ENCODE measurements at places on chromosomes 16 and 17.

DNA sequence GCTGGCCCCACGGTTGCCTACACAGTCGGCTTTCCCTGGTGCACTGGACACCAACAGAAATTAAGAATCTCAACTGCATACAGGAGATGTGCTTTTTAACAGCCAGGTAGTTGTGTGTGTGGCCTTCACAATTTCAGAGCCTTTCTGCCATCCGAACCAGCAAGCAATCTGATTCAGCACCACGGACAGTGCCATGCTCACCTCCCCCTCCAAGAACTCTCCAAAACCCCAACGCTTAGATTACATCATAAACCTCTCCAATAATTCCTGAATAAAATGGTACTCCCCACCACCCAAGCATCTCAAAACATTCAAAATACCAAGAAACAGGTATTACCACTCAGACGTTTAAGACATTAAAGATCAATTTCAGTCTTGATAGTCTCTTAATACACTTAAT lies 31.8 kb downstream of the USP7 start:
- peak; percentile 48 for DNase-seq

GRCh38 chr17:16980813-16981731 lies 9.2 kb upstream of the TNFRSF13B start:
- DNase-seq = no peak

DNA sequence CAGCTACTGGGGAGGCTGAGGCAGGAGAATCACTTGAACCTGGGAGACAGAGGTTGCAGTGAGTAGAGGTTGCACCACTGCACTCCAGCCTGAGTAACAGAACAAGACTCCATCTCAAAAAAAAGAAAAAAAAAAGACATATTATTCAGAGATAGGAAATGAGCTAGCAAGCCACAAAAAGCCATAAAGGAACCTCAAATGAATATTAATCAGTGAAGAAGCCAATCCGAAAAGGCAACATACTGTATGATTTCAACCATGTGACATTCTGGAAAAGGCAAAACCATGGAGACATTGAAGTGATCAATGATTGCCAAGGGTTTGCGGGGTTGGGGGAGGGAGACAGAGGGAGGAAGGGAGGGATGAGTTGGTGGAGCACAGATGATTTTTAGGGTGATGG lies 8.4 kb upstream of the EXOC7 start:
- DNase-seq = no peak

DNA sequence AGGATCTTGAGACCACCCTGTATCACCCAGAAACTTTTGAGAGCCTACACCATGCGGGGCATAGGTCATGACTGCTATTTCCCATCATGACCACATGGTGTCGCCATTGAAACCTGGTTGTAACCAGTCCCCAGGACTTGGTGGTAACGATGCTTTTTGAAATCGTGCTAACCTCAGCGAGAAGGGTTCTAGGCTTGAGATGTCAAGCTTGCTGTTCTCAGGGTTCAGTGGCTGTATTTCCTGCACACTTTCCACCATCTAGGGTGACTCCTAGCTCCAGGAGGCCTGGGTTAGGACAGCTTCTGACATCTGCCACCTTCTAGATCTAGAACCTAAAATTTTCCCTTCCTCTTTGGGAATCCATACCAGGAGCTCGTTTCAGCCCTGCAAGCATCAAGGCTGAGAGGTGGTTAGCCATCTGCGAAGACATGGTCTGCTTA lies 13.0 kb upstream of the SPNS3 start:
- peak; percentile 84 for DNase-seq

DNA sequence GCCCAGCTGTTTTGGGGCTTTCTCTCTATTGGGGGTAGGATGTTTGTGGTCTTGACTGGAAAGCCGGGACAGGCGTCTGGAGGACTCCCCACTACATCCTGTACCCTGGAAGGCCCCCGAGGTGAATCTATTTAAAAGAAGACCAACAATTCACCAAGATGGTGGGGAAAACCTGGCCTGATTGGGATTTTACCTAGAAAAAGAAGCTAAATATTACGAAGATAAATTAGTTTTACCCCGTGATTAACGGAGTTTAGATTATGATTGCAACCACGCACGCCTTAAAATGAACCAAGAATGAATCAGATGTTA lies 779 bp upstream of the CCDC102A start:
- no peak for DNase-seq

- DNase-seq = no peak
Observed at GRCh38 chr16:54405478-54405877, 118.9 kb upstream of the IRX3 start.

GRCh38 chr17:20944014-20944865 lies 98.6 kb downstream of the USP22 start:
- DNase-seq = peak; percentile 32

- no peak for DNase-seq
Observed at GRCh38 chr16:17038415-17038814, 432.3 kb downstream of the XYLT1 start.

- no peak for DNase-seq
Observed at GRCh38 chr16:69298261-69298660, 12.9 kb upstream of the VPS4A start.

- peak; percentile 63 for DNase-seq
Observed at GRCh38 chr17:3447625-3448024, 14.0 kb upstream of the OR1E2 start.

GRCh38 chr16:82011199-82011641 lies at the start of gene SDR42E1:
Gene SDR42E1 (minus strand): TSS chr16:82011470. CDS start chr16:82000858, 10,612 bp downstream.
- no peak for DNase-seq

- DNase-seq = no peak
Observed at GRCh38 chr16:12833926-12834325, 30.2 kb upstream of the CPPED1 start.

DNA sequence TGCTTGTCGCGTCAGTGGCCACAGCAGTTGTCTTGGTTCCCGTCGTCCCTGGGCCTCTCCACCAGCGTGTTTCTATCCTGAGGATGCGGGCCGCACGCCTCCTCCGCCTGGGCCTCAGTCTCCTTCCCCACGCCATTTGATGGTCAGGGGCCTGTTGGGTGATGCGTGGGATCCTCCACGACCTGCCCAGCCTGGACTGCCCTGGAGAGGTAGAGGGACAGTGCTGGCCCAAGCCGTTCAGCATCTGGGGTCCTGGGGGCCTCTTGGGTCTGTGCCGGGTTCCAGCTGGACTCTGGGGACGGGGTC lies 20.3 kb downstream of the GSE1 start:
- DNase-seq = no peak

DNA sequence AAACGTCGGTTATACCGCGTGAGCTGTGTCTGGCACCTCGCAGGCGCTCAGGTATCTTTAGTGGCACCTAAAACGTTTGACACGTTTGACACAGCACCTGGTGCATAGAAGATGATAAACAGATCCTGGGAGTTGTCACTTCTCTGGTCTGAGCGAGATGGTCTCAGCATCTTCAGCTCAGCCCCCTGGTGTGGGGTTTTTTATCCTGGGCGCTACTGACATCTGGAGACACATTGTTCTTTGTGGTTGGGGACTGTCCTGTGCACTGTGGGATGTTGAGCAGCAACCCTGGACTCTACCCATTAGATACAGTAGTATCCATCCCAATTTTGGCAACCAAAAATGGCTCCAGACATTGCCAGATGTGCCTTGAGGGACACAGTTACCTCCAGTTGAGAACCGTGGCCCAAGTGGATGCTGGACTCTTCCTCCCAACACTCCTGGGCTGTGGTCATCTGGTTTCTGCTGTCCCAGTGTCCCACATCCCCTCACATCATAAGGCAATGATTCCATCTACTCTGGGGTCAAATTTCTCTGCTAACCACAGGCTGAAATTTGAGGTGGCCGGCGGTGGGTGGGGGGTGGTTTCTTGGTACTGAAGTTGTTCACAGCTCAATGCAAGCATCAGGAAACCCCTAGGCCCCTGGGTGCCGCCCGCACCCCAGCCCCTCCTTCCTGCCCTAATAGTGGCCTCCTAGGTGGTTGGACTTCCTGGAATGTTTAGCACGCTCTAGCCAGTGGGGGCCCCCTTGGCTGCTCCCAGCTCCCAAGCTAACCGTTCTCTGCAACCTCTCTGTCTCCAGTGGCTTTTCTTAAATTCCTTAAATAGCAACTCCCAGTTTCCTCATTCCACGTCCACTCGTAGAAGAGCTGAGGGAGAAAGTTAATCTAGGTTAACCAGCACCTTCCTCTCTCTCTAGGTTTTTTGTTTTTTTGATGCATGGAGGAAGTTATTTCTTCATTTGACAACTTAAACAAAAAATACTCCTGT lies 124.8 kb downstream of the ABCC1 start:
- DNase-seq = peak; percentile 84

DNA sequence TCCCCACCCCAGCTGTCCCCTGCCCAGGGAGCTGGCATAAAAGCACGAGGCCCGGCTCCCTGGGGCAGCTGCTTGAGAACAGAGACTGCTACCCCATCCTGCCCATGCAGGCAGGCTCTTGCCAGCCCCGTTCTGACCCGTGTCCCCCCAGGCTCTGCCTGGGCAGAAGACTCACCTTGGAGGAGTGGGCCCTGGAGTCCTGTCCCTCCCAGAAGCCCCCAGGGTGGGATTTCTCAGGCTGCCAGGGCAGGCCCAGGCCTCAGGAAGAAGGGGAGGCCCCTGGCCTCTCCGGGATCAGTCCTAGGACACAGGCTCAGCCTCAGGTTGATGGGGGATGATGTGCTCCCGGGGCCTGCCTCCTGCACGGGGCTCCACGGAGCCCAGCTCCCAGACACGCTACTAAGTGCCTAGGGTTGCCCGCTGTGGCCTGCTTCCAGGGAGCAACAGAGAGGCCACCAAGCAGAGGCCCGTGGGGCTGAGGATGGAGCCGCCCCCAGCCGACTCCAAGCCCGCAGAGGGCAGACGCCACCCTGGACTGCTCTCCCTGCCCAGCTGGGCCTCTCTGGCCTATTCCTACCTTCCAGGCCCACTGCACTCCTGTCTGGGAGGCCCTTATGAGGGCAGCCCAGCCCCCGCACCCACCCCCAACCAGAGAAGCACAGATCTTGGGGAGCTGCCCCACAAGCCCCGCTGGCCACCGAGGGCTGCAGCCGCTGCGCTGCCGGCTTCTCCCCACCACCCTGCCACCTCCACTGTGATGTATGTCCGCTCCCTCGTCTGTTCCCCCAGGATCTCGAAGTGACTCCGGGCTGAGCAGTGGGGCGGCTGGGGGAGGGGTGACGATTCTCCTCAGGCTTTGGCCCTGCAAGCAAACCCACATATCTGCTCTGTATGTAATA lies 1.7 kb downstream of the NME3 start:
- DNase-seq = no peak

GRCh38 chr16:22008215-22009059 lies 526 bp downstream of the MOSMO start:
- DNase-seq = no peak

DNA sequence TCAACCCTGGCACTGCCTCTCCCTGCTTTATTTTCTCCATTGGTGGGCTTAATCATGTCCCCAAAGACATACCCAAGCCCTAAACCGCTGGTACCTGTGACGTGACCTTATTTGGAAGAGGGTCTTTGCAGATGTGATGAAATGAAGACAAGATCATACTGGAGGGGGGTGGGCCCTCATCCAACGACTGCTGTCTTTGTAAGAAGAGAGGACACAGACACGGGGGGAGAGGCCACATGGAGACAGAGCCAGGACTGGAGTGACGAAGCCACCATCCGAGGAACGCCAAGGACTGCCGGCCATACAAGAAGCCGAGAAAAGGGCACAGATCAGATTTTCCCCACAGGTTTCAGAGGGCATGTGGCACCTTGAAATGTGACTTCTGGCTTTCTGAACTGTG lies 62.5 kb downstream of the C16orf95 start:
- no peak for DNase-seq

DNA sequence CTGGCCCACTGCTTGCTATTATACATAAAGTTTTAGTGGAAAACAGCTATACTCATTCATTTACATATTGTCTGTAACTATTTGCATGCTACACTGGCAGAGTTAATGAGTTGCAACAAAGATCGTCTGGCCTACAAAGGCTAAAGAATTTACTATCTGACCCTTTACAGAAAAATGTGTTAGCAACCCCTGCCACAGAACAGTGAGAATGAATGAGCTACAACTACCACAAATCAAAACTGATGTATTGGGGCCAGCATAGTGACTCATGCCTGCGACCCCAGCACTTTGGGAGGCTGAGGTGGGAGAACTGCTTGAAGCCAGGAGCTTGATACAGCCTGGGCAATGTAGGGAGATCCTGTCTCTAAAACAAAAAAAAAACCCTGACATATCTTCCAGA lies 92.7 kb downstream of the MYH11 start:
- DNase-seq = no peak

DNA sequence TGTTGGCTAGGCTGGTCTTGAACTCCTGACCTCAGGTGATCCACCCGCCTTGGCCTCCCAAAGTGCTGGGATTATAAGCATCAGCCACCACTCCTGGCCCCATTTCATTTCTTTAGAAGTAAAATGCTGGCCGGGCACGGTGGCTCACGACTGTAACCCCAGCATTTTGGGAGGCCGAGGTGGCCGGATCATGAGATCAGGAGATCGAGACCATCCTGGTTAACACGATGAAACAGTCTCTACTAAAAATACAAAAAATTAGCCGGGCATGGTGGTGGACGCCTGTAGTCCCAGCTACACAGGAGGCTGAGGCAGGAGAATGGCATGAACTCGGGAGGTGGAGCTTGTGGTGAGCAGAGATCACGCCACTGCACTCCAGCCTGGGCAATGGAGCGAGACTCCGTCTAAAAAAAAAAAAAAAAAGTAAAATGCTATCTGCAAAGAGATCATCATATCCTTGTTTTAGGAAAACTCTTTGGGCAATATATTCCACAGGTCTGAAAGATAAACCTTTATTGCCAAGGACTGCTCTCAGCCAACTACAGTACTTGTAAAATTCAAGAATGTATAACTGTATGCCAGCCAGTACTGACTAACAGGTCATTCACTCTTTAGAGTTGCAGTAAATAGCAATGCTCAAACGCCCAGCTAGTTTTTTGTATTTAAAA lies 3.8 kb downstream of the GJC1 start:
- DNase-seq = no peak
